ENCODE measurements at places on chromosomes 16 and 17.

GRCh38 chr17:42402117-42402516 is 13.9 kb upstream of the STAT3 start:
- DNase-seq, result no peak

GRCh38 chr17:27379888-27380533 is 76.2 kb upstream of the KSR1 start:
- DNase-seq, result no peak

DNA sequence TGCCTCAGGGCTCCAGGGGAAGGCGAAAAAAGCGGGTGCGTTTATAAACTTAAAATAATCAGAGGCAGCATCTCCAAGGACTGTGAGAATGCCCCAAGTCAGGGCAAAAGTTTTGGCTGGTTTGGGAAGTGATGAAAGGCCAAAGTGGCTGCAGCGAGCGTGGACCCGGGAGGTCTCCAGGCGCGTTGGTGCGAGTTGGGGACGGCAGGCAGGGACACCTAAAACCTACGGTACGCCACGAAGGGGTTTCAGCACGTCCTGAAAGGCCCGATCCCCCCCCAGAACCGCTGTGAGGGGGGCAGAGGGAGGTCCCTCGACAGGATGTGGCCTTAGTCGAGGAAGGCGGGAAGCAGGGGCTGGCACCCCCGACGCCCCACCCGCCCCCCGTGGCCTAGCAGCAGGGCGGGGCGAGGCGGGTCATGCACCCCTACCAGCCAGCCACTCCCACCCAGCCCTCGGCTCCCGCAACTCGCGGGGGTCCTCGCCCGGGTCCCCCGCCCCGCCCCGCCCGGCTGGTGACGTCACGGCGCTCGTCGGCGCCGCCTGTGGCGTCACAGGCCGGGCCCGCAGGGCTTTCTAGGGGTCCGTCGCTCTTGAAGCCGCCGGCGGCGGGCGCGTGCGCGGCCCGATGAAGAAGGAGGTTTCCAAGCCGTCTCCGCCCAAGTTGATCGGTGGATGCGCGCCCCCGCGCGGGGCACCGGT is at the start of gene MYCBPAP:
Gene MYCBPAP, plus strand, starts transcription at position 569 of the 702 bp plus-strand sequence. CDS start 236 bp downstream, outside the sequence.
- DNase-seq, result peak; percentile 69

- DNase-seq, result no peak
Observed at GRCh38 chr17:60442271-60443173, 20.2 kb downstream of the CHCT1 start.

DNA sequence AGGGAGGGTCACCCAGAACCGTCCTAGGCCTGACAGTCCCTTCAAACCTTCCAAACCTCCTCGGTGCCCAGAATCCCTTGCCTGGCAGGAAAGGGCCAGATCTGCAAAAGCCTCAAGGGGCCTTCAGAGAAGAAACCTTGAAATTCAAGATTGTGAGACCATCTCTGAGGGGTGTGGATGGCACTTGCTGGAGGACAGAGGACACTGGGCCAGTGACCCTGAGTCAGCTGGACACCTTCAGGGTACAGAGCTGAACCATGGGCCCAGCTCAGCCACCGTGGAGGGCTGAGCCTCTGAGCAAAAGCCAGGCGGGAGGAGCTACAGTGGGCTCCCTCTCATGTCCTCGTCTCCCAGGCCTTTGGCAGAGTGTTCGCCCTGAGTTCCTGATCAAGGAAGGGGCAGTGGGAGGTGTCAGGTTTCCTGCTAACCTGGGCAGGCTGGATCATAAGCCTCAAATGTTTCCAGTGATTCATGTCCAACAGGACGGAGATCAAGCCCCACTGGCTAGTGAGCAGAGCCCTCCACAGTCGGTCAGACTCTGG is 3.0 kb downstream of the PDILT start:
- DNase-seq, result no peak

DNA sequence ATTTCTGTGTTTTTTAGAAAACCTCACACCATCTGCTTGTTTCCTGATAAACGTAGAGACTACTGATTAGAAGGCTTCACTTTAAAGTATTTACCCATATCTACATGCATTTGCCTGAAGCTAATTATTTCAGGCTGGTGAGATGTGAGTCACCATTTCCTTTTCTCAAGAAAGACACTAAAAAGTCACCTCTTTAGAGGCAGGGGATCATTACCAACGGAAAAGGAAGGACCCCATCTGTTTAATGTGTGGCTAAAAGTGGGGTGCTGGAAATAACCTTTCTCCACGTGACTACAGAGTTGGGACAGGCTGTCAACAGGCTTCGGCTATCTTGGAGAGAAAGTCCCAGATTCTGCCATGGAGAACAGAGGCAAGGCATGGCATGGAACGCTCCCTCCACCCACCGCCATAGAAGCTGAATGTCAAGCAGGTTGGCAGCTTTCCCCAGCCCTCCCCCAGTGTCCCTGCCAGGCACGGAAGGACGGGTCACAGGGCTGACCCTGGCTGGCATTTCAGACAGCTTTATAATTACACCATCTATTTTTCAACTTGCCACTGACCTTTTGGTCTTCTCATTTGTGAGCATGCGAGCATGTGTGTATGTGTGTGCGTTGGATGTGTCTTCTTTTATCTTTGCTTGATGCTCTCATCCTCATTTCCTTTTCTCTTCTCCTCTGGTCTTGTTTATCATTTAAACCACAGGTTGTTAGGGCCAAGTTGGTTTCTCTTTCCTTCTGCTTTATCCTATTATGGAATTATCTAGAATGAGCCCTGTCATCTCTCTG is 157.0 kb downstream of the CPPED1 start:
- DNase-seq, result no peak

DNA sequence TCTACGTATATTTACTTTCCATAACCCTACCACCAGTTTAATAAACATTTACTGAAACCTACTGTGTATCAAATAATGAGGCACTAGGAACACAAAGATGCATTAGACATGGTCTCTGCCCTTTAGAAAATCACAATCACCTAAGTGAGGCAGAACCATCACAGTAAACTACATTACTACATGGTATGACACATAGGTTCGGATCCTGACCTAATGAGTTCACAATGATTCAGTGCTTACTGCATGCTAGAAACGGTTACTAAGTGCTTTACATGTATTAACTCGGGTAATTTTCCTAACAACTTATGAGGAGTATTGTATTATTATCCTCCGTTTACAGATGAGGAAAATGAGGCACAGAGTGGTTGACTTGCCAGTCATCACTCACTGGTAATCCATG is 5.2 kb upstream of the SYNRG start:
- no peak for DNase-seq

GRCh38 chr17:56497132-56497531 is 96.4 kb upstream of the NOG start:
- DNase-seq, result no peak

- DNase-seq, result no peak
Observed at GRCh38 chr17:82218349-82219075, 5.9 kb upstream of the CCDC57 start.

DNA sequence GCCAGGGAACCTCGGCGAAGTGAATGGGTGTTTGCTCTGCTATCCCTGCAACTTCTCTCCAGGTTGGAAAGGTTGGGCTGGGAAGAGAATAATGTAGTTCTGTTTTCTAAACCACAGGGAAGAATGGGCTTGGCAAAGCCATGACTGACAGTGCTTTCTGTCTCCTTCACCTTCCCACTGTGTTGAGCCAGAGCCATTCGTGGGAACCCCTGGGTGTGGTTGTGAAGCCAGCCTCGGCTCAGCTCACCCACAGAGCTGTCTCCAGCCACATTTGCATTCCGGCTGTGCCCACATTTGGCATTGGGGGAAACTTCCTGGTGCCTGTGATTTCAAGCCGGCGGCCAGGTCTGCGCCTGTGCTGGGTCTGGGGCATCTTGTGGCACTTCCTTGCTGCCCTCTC is 39.9 kb downstream of the BAIAP2 start:
- DNase-seq, result no peak

- no peak for DNase-seq
Observed at GRCh38 chr17:45668316-45668715, 115.8 kb upstream of the CRHR1 start.

DNA sequence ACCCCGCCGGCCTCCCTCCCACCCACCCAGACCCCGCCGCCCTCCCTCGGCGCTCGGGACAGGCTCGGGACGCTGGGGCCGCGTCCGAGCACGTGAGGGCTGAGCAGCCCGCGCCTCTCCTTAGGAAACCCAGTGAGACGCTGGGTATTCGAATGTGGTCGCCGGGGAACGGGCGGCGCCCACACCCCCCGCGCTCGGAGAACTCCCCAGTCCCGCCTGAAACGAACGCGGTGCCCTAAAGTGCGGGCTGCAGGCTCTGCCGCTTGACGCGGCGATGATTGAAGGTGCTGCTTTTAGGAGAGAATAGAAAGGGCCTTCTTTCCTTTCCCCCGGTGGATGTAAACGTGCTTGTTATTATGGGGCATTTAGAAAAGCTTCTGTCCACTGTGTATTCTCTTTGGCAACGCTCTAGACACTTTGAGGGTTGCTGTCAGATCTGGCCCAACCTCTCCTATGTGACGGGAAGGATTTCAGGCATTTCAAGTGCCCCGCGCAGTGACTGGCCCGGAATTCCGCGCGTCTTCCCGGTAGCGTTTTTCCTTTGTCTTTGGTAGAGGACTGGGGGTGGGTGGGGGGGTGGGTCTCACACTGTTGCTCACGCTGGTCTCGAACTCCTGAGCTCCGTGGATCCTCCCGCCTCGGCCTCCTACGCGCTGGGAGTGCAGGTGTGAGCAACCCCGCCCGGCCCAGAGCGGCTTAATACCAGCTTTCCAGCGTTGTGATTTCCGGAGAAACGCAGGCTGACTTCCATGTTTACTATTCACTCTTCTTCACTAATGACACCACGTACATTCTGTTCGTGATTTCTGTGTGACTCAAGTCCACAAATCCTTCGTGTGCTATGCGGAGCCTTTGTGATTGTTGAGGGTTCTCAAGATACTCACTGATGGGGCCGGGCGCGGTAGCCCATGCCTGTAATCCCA is 21.8 kb upstream of the FOXK2 start:
- peak; percentile 54 for DNase-seq

- no peak for DNase-seq
Observed at GRCh38 chr17:80999536-81000333, 8.1 kb downstream of the CHMP6 start.

GRCh38 chr16:61891460-61891859 is 144.8 kb downstream of the CDH8 start:
- no peak for DNase-seq

GRCh38 chr17:1467898-1468492 is 12.0 kb upstream of the CRK start:
- DNase-seq, result no peak

DNA sequence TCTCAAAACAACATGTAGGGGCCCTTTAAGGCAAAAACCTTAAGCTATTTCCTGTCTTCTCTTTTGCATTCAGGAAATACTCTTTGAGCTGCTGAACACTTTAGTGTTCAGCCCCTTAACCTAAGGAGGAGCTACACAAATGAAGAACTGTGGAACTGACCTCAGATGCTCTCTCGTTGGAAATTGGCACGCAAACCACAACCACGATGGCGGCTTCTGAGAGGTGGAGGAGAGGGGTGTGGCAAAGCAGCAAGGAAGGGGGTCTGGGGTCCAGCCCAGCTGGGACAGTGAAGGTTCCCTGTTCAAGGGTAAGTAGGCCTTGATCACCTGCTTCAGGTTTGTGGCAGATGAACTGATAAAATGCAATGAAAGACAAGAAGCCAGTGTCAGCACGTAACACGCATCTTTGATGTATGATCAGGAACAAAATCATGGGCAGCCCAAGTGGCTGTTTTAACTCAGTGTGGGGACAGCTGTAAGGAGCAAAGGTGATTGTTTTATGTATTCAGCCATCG is 291.6 kb upstream of the TNRC6C start:
- peak; percentile 79 for DNase-seq

Measured in hematopoietic multipotent progenitor cell (in vitro differentiated cells).